ENCODE measurements at places on chromosomes 2 and 18.

DNA sequence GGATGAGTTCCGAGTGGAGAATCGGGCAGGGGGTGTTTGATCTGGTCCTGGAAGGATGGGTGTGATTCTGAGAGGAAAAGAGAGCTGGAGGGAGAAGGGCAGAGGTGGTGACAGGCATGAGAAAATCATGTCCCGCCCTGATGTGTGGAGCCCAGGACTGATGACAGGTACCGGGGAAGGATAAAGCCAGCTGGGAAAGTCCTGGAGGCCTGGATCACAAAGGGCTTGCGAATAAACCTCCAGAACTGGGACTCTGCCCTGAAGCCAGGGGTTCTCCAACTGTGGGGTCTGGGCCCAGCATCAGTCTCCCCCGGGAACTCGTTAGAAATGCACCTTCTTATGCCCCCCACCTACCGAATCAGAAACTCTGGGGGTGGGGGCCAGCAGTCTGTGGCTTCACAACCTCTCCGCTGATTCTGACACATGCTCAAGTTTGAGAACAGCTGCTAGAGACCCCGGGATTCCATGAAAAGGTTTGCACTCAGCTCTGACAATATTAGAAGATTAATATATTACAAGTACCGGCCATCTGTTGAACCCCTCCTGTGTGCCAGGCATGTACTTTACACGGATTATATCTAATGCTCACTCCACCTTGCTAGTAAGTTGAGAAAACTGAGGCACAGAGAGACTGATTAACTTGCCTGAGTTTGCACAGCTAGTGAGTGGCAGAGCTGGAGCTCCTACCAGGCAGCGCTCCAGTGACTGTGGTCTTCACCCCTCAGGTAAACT, 8.0 kb downstream of the TNFRSF11A start:
- DNase-seq = no peak

GRCh38 chr2:227347117-227347516, 22.1 kb downstream of the MFF start:
- DNase-seq = no peak

- DNase-seq = no peak
These were observed 93.5 kb downstream of the OSBPL6 start for GRCh38 chr2:178287652-178288344.

- DNase-seq = no peak
These were observed 677.6 kb downstream of the BCL11A start for GRCh38 chr2:59875836-59876235.

DNA sequence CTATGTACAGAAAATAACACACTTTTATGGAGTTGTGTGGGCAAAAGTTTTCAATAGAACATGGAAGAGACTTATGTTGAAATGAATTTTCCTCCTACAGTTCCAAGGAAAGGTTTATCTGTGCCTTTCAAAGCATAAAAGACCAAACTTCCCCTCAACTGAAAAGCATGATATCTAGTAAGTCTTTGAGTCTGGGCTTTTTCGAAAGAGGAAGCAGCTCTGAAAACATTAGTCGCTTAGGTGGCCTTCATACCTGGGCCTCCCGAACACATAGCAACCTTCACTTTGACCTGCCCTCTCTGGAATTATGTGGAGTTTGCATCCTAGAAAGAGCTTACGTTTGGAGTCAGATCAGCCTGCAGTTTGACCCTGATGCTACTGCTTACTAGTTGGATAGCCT, 4.8 kb upstream of the CAPN14 start:
- DNase-seq = no peak

GRCh38 chr18:25103468-25104155, 248.4 kb downstream of the ZNF521 start:
- DNase-seq = no peak

- DNase-seq = no peak
These were observed 51.0 kb downstream of the ANKRD44 start for GRCh38 chr2:197259470-197259999.

GRCh38 chr2:103292573-103292972, 530.7 kb downstream of the TMEM182 start:
- no peak for DNase-seq

DNA sequence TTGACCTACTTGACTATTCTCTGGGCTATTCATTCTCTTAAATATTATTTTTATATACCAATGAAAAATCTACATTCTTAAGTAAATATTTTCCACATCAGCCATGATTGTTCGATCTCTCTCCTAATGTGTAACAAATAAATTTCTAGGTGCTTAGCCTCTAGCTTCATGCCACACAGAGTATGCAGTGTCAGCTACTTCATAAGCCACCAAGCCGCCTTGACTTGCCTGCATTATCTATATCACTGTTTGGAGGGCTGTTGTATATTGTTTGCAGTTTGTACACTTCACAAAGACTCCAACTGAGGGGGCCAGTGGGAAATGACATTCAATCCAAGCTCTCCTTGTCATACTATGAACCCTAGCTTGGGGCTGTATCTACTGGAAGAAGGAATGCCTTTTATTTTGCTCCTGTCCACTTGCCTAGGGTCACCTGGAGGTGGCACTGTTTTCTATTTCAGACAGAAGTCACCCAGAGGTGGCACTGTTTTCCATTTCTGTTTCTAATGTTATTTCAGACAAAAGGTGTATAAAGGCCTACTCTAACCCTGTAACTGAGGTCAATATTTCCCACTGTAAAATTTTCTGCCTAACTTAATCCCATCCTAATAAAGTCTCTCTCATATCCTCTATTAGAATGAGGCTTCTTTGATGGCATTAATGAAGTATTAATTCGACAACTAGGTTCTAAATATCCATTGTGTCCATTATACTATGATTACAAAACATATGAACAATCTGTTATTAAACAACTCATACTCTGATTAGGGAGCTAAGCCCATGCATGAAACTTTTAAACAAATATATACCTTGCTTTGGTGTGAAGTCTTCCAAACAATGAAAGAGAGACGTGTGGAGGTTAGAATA, 36.4 kb downstream of the COL5A2 start:
- peak; percentile 30 for DNase-seq

DNA sequence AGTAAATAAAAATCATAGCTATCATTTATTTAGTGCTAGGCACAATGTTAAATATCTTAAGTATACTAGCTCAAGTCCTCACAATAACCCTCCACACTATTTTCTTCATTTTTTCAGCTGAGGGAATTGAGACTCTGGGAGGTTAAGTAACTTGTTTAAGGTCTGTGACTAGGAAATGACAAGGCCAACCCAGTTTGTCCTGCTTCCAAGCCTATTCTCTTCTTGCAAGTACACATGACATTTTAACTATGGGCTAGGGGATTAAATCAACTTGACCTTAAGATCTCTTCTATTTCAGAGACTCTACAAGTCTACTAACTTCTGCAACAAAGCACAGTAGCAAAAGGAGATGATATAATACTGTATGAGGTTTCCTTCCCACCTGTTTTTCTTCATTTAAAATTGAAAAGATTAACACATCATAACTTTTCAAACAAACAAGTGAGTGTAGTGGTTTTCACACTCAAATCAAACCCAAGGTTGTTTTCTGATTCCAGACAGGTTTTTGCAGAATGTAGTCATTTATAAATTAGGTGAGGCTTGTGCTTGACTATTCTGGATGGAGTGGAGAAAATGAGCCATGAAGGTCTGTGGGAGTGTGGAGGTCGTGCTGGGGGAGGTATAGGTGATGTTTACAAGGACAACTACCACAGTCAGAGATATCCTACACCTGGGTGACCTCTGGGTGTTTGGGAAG, 57.0 kb downstream of the CD28 start:
- peak; percentile 72 for DNase-seq

GRCh38 chr18:64807560-64807959, 658.7 kb upstream of the LINC00305 start:
- no peak for DNase-seq

GRCh38 chr18:75797046-75797445, 369.5 kb upstream of the SMIM21 start:
- no peak for DNase-seq

DNA sequence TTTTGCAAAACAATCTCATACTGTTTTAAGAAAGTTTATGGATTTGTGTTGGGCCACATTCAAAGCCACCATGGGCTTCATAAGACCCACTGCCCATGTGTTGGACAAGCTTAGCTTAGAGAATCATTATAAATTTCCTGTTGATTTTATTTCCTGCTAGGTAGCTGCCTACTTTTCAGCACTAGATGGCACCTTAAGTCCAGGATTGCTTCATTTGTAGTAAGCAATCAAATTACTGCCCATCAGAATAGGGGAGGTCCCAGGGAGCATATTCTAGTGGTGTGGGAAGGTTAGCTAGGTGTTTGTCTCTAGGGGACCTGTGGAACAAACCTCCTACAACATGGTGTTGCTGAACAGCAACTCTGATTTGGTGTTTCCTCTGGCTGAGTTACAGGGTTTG, 11.0 kb upstream of the DCDC2C start:
- no peak for DNase-seq

DNA sequence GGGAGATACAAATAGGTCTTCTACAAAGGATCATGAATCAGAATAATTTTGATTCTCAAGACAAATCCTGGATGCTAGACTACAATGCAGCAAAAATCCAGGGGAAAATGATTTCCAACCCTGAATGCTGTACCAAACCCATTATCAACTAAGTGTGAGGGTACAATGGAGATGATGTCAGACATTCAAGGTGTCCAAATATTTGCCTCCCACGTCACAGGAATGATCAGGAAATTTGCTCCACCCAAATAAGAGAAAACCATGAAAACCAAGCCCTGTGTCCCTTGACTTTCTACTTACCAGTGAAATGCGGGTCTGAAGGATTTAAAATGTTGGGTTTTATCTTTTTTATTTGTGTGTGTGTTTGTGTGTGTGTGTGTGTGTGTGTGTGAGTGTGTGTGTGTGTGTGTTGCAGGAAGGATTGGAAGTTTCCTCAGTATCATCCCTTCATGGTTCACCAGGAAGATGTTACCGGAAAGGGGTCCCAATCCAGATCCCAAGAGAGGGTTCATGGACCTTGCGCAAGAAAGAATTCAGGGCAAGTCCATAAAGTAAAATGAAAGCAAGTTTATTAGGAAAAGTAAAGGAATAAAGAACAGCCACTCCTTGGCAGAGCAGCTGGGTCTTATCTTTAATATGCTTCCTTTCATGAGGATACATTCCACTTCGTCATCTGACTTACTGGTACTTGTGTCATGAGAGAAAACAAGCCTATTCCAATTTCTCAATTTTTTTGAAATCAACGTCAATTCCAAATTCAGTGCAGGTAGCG, 61.1 kb upstream of the ID2 start:
- no peak for DNase-seq

DNA sequence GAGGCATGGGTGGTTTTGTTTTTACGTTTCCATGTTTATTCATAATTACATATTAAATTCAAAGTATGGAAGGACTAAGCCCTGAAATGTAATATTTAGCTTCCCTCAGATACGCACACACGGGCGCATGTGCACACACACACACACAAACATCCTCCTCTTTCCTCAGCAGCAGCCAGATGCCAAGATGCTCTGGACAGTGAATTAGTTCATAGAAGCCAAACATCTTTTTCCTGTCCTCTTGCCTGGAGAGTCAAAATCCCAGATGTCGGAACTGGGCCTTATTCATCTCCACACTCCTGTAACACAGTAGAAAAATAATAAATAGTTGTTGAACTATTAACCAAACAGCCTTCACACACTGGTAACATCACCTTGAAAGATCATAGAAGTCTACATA, 273.1 kb downstream of the SP3 start:
- no peak for DNase-seq

GRCh38 chr2:202164411-202164810, 74.0 kb downstream of the SUMO1 start:
- DNase-seq = no peak

DNA sequence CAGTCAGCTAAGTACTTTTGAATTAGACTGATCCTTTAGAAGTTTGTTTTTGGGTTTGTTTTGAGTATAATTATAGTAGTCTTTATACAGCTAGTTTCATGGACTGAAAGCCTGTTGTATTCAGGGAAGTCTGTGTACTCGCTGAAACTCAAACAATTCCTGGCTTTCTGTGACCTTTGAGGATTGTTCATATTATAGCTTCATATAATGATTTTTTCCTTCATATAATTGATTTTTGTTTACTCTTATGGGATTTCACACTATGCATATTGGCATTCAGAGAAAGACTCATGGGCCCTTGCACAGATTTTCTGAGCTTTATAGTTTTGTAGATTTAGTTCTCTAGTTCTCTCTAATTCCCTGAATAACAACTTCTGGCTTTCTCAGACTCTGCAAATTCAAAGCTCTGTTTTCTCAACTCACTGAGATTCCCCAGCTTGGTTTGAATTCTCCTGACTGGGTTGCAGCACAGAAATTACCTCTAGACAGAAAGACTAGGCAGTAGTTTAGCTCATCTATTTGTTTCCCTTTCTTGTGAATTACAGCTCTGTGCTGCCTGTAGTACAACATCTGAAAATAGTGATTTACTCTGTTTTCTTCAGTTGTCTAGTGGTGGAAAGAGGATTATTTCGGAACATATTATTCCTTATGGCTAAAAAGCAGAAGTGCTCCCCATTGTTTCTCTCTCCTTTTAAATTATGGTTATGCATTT, 495.9 kb upstream of the CNTNAP5 start:
- DNase-seq = no peak

- DNase-seq = no peak
These were observed 54.9 kb downstream of the FHOD3 start for GRCh38 chr18:36352384-36352783.

DNA sequence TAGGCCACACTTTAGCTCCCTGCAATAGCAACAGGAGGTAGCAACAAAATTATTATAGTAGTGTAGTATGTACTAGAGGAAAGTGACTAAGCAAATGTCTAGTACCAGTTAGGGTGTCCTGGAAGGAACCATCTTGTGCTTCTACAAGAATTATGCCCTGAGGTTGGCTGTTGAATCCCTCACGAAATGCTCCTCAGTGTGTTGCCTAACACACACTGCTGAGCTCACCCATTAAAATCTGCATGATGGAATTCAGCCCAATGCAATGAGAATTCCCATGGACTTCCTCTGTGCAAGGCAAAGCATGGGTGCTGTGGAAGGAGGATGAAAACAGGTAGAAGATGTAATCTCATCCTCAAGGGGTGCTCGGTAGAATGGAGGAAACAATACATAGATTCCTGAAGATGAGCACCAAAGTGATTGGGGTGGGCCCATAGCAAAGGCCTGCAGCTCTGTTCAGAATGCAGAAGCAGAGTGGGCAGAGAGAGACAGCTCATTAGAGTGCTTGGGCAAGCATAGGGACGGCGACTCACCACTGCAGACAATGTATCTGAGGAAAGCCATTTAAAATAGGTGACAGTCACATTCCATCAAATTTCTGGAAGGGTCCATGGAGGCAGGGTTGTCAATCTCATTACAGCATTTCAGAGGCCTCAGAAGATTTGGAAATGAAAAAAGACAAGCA, 1.2 kb upstream of the UGT1A7 start:
- DNase-seq = no peak

DNA sequence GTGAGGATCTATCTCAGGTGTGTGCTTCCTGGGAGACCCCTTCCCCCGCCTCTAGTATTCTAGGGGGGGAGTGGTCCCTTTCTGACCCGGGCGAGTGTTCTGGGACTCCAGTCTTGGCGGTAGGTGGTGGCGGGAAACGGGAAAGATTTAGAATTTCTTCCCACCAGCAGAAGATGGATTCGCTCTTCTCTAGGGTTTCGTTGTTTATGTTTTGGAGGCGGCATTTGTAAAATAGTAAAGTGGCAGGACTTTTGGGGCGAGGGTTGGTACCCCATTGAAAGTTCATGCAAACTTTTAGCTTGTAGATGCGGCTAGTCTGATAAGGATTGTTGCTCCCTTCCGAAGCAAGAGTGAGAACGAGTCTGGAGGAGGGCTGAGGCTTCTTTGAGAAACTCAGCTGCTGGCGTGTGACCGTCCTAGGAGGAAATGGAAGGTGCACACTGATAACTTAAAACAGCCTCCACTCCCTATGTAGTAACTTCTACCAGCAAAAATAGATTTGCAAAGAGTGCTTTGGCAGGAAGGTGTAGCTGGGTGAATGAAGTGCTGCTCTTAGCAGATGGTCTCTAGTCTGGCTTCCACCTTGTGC, 412 bp downstream of the GPD2 start:
- no peak for DNase-seq

GRCh38 chr2:36449213-36449612, 93.6 kb downstream of the CRIM1 start:
- no peak for DNase-seq

All from stimulated activated CD4-positive, alpha-beta T cell treated with anti-CD3 and anti-CD28 coated beads, Interleukin-1b, Interleukin-23, amount 100 ng/mL, for 48 hours (primary cell).